ENCODE measurements at places on chromosomes 2 and 18.

GRCh38 chr2:12300019-12300602 lies 416.6 kb upstream of the TRIB2 start:
- DNase-seq = no peak

DNA sequence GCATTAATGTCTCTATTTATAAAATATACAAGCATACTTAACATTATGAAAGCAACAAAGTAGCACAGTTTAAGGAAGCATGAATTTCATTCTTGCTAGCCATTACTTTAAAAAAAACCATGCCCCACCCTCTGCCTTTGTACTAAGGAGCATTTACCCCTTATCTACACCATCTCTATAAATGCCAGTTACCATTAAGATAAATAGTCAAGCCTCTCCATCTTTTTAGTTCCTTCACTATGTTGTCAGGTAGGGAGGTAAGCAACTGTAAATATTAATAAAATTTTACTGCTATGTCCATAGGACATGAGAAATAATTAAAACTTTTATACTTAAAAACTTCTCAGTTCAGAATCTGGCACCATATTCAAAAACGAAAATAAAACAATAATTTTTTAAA lies 42.1 kb downstream of the ROCK1 start:
- no peak for DNase-seq

DNA sequence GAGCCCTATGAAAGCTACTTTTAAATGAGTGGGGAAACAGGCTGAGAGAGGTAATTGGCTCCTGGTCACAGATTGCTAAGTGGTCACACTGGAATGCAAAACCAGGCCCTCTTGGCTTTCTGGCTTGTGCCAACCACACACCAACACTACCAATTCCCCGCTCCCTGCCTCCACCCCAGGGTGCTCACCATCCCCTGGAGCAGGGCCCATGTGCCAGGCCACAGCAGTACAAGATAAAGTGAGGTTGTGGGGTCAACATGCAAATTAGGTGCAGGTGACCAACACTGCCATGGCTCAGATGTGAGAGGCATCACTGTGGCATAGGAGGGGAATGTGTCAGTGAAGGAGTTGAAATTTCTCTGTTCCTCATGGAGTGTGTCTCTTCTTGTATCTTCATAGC lies 312.5 kb downstream of the MYCN start:
- DNase-seq = no peak

DNA sequence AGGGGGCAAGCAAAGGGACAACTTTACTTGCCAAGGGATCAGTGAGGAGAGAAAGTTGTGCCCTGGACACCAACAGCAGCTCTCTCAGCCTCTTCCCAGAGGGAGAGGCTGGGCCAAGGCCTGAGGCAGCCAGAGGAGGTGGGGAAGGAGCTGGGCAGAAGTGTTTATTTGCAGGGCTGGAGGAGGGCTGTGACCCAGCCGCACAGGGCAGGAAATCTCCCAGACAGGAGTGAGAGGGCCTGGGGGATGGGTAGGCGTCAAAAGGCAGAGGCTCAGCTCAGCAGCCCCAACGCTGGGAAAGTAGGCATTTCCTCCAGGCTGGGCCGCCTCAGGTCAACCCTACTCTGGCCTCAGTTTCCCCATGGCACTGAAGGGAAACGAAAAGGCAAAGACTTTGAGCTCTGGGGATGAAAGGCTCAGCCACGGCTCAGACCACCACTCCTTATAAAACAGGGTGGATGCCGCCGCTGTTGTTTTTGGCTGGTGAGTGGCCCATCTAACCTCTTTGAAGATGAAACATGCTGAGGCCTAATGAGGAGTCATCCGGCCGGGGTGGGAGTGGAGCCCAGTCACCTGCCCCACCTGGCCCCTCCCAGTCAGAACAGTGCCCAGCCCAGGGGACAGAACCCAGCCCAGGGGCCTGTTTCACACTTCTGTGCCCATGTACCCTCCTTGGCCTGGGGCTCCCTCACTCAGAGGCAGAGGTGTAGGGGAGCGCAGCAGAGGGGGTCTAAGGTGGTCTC lies 21.9 kb upstream of the SEMA4C start:
- DNase-seq = no peak

- no peak for DNase-seq
These were observed 12.8 kb upstream of the IHH start for GRCh38 chr2:219073413-219074129.

GRCh38 chr2:70089220-70089982 lies 2.1 kb downstream of the PCBP1 start:
- DNase-seq = no peak

- no peak for DNase-seq
These were observed 418.6 kb downstream of the CMPK2 start for GRCh38 chr2:6446938-6447608.

DNA sequence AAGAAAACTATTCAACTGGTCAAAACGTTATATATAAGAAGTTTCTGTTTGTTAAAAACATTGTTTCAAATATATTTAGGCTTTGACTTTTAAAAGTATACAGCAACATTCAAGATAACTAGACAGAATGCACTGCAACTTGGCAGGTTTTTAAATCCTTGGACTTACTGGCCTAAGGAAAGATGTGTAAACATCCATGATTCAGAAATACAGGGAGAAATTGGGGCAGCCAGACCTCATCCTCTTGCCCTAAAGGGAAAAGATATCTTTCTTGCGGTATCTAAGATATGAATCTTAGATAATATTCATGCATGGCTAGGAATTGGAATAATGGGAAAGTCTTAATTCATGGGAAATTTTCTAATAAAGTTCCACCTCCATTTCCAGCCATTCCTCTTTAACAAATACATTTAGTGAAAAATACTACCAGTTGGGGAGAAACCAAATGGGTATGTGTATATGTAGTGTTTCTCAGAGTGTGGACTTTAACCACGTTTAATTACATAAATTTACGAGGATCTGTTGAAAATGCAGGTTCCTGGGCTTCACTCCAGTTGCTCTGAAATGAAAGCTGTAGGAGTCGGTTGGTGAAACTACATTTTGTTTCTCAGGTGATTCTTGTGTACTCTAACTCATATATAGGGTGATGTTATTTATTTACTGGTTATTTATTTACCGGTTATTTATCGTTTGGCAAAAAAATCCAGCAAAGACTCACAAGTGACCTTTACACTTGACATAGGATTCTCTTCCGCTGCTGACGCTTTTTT lies 587 bp upstream of the TANK start:
- DNase-seq = no peak

DNA sequence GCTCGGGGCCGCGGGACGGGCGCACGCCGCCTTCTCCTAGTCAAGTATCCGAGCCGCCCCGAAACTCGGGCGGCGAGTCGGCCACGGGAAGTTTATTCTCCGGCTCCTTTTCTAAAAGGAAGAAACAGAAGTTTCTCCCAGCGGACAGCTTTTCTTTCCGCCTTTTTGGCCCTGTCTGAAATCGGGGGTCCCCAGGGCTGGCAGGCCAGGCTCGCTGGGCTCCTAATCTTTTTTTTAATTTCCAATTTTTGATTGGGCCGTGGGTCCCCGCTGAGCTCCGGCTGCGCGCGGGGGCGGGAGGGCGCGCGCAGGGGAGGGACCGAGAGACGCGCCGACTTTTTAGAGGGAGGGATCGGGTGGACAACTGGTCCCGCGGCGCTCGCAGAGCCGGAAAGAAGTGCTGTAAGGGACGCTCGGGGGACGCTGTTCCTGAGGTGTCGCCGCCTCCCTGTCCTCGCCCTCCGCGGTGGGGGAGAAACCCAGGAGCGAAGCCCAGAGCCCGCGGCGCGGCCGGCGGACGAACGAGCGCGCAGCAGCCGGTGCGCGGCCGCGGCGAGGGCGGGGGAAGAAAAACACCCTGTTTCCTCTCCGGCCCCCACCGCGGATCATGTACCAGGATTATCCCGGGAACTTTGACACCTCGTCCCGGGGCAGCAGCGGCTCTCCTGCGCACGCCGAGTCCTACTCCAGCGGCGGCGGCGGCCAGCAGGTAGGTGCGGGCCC lies 617 bp downstream of the FOSL2 start:
- peak; percentile 85 for DNase-seq

- DNase-seq = no peak
These were observed 234.1 kb downstream of the FBXO15 start for GRCh38 chr18:73913505-73913904.

- DNase-seq = no peak
These were observed 117.3 kb upstream of the TTC39C start for GRCh38 chr18:23897291-23897690.

- no peak for DNase-seq
These were observed 21.2 kb downstream of the PTRHD1 start for GRCh38 chr2:24771764-24772586.

DNA sequence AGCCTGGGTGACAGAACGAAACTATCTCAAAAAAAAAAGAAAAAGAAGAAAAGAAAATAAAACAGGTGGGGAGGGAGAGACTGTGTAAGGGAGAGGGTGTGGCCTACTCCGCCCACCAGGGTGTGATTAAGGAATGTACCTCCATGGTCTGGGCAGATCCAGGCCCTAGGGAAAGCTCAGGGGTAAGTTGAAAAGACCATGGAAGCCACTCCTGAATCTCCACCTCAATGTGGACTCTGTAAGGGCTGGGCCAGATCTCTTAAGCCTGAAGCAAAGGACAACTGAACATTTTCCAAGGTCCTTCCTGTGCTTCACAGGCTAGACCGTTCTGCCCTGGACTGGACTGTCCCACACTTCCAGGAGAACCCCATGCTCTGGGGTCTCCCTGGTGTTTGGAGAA lies 9.7 kb upstream of the ATG16L1 start:
- DNase-seq = no peak

DNA sequence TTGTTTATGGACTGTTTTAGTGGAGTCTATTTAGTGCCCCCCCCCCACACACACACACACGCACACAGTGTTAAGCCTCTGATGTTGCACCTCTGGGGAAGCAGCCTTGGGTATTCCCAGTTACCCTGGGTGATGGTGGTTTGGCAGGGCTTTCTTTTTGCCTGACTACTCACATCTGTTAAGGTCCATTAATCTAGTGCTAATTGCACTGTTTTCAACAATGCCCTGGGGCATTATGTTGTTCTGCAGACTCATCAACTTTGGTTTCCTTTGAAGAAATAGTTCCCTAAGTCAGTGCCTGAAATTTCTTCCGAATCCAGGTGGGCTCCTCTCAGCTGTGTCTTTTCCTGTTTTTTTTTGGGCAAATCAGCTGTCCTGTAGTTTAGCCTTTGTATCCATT lies 34.7 kb downstream of the SPOPL start:
- no peak for DNase-seq

DNA sequence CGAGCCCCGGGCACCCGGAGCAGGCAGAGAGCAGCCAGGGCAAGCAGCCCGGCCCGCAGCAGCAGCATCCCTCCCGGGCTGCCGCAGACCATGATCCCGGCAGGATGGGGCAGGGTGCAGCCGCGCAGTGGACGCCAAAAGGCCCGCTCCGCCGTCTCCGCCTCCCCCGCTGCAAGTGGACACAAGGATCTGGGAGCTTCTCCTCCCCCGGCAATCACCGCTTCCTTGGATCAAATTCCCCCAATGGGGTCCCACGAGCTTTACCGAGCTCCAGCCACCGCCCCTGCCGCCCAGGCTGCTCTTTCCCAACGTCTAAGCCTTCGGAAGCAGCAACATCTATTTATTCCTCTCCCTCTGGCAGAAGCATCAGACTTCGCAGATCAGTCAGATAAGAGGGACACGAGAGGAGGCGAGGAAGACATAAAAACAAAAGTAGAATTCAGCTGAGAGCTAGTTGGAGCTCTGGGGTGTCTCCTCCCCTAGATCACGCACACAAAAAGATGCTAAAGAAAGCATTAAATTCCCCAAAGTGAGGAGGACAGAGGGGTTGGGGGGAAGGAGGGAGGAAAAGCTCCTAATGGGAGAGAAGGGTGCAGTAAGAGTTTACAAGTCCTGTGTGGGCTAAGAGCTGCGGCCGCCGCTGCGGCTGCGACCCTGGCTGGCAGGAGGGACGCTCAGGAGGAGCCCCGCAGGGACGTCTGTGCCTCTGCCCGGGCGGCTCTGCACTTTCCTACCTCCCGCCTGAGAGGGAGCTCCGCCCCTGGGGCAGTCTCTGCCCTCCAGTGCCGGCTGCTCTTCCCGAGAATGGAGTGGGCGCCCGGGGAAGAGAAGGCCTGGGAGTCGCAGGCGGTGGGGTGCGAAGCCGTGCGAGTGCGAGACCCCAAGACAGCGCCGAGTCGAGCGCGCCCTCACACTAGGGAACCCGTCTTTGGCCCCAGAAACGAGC lies at the start of gene FRZB:
Gene FRZB, minus strand, starts transcription at position 177 of the 946 bp plus-strand sequence. Its CDS starts 85 bp downstream, at position 92.
- DNase-seq = peak; percentile 15

GRCh38 chr2:181585732-181586131 lies 71.2 kb downstream of the CERKL start:
- DNase-seq = no peak

DNA sequence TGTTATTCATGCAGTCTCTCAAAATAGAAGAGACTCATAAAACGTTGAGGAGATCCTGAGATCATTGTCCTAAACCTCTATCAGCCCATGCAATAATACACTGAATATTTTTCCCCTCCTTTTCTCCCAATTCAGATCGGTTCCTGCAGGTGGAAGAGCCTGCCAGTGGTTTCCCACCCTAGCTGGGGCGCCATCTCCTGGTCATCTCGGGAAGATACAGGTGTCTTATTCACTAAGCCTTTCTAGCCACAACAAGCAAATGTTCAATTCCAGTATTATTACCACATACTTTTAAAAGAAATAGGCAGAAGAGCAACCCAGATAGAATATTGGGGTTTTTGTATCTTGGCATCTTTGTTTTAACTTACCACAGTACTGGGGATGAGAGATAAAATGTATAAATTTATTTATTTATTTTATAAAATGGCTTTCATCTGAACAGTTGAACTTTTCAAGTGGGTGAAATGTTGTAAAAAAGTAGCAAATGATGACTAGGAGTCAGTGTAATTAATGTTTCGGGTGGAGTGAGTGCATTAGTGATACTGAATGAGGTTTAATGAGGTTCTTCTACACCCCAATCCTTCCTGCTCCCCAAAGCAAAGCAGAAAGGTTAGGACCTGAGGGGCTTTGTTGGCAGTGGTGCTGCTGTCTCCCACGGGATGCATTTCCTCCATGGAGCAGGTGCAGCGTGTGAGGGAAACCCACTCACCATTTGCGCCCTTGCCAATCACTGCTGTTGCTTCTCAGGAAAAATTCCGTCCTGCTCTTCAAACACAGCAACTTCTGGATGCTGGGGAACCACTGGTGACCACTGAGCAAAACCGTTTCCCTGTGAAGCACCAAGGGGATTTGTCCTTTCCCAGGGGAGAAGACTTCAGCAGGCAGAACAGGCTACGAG lies 147.1 kb upstream of the FHL2 start:
- DNase-seq = peak; percentile 77

DNA sequence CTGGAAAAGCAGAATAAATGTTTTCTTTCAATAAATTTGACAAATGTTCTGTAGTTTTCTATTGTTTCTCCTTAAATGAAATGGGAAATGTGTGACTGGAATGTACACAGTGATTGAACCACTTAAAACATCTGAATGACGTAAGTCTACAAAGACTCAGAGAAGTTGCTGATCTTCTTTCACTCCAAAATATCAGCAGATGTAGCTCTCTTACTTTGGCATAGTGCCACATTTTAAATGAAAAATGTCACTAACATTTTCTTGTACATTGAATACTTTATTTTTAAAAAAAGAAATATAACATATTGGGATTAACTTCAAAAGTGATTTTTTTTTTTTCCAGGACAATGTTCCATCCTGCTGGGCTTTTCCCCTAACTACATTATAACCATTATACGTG lies 565.6 kb downstream of the TMEM182 start:
- DNase-seq = no peak

- no peak for DNase-seq
These were observed 80.8 kb downstream of the ANKRD44 start for GRCh38 chr2:197229509-197230443.

- no peak for DNase-seq
These were observed 306.8 kb upstream of the HS6ST1 start for GRCh38 chr2:128625421-128625820.

GRCh38 chr2:26574900-26575560 lies 66.1 kb downstream of the CIB4 start:
- no peak for DNase-seq
